ENCODE measurements at places on chromosomes 3 and 15.

DNA sequence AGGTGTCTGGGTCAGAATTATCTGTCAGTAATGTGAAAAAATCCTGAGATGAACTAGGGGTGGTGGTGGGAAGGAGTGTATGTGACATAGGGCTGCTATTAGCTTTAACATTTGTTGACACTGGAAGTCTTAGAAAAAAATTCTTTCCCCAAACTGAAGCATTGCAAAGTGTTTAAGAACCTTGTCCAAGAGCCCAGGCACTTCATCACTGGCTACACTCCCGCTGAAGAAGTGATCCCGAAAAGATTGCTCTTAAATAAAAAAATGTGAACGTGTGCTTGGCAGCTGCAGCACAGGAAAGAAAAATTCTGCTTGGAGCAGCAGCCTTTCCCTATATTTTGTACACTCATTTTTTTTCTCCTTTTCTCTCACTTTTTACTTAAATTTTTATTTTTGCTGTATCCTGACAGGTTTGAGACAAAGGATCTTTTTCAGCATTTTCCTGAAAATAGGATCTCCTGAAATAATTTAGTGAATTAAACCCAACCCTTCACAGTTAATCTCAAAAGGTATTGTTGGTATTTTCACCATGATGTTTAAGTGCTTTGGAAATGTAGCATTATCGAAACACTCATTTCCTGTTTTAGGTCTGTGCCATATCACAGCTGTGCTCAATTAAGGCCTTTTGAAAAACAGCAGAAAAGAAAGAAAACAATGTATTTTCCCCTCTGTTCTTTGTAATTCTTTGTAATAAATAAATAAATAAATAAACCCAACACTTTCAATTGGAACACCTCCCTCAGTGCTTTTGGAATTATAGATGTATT, 477.6 kb downstream of the ZNF385D start:
- no peak for DNase-seq

DNA sequence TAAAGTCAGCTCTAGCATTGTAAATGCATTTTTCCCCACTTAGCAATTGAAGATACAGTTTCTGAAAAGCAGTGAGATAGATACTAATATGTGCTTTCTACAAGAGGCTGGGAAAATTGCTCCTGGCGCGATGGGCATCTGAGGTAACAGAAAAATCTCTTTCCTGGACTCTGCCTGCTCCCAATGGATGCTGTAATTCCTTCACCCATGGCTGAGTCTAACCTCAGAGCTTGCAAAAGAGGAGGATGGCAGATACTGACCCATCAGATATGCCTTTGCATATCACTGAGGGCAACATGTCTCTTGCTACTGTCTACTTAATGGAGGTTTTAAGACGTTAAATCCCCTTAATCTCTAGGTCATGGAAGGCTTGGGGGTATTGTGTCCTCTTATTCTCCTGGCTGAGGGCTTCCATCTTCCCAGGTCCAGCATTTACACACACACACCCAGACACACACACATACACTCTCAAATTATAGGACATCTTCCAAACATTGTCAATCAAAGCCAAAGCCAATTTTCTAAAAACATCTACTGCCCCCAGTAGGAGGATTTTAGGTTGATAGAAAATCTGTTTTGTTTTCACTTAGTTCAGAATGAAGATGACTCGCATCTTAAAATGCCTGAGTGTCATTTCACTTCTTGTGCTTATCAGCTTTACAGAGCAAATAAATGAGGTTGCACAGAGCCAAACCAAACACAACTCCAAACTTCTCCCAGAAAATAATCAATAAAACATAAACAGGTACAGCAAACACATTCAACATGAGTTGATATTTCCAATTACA, 2.4 kb downstream of the TRPM1 start:
- no peak for DNase-seq

DNA sequence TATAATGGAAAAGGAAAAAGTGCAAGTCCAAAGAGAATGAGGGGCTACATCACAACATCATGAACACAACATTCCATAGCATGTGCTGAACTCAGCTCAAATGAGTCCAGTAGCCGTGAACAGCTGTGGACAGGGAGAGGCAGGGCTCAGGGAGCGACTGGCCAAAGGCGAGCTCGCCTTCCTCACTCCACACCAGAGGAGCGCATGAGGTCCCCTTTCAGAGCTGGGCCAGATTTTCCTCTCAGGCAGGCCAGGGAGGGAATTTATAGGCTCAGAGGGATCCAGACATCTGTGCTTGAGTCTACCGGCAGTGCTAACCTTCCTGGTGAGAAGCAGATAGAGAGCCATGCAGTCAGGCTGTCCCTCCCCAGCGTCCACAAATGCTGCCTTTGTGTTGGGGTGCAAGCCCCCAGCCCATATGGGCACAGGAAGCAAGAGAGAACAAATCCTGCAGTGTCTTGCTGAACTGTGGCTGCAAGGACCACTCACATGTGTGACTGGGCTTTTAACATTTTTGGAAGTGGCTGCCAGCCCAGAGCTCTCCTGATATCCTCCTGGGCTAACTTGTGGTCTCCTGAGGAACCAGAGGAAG, 32.5 kb downstream of the ARHGEF3 start:
- DNase-seq = no peak

- DNase-seq = no peak
These were observed 83.1 kb upstream of the OCA2 start for GRCh38 chr15:28182216-28182615.

DNA sequence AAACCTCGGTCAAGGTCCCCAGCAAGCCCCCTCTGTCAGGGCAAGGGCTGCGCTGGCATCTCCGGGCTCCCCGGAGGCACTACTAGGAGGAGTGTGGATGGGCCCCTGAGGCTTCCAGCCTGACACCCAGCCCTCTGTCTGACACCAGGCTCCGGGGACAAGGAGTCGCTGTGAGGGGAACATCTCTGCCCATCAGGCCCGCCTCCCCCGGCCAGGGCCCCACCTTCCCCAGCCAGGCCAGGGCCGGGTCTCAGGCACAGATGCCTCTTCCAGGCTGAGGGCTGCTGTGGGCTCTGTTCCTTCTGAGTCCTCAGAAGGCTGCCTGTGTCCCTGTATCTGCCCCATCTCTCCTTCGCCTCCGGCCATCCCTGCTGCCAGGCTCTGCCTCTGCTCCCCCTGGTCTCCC, 15.8 kb downstream of the CSPG4 start:
- no peak for DNase-seq

- DNase-seq = no peak
These were observed 375.1 kb downstream of the FOXP1 start for GRCh38 chr3:71208211-71209095.

GRCh38 chr3:196082619-196082971, 705 bp upstream of the TFRC start:
- no peak for DNase-seq

- no peak for DNase-seq
These were observed 342.7 kb downstream of the PTPRG start for GRCh38 chr3:61903931-61904657.

DNA sequence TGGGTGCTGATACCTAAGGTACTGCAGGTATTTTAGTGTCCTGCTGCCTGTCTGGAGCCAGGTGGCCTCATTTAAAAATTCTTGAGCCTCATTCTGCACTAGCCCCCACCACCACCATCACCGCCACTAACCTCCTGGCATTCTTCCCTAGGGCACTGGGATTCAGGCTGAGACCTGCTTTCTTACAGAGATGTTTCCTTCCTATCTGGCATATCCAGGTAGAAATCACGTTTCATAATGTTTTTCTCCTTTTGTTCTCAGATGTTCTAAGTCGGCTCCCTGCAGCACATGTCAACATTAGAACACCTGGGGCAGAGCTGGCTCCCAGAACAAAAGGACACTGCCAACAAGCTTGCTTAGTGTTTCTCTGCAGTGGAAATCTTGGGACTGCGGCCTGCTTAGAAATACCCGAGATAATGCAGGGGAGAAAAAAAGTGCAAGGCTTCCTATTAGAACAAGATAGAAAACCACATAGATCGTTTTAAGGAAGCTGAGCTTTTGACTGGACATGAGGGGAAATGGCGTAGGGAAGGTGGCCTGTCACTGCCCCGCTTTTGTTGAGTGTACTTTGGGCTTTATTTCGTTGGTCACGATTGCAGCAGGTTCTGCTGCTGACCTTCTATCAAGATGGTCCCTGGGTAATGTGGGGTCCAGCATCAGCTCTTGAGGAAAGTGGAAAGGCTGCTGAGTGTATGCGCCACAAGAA, 59.6 kb upstream of the PPARG start:
- DNase-seq = no peak

DNA sequence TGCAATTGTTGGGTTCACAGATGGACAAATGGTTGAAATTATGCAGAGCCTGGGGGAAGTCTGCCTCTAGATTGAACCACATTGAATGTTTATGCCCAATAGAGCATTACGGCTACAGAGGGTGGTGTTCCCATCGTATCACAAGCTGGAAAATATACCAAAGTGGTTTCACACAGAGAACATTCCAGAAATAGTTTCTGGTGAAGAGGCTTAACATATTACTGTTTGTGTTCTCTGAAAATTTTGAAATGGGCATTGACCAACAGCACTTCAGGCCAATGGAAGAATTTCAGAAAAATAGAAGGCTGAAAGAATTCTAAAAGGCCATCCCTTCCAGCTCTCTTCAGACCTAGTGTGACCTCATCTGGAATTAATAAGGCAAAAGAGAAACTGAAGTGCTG, 203.9 kb downstream of the NEK10 start:
- DNase-seq = no peak

GRCh38 chr15:72934921-72935320, 117.3 kb upstream of the NEO1 start:
- DNase-seq = no peak

DNA sequence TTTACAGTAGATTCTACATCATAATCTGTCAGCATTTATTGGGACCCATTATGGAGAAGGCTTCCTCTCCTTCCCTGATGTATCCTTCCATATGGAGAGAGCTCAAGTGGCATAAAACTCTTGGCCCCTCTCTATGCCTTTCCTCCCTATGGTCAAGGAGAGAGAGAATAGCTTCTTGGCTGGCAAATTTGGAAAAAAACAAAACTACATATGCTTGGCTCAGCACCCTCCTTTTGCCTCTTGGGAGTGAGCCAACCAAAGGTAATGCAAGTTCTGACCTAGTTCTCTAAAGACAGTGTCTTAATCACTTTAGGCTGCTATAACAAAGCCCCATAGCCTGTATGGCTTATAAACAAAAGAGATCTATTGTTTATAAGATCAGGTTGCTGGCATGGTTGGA, 37.5 kb downstream of the C3orf70 start:
- DNase-seq = no peak

DNA sequence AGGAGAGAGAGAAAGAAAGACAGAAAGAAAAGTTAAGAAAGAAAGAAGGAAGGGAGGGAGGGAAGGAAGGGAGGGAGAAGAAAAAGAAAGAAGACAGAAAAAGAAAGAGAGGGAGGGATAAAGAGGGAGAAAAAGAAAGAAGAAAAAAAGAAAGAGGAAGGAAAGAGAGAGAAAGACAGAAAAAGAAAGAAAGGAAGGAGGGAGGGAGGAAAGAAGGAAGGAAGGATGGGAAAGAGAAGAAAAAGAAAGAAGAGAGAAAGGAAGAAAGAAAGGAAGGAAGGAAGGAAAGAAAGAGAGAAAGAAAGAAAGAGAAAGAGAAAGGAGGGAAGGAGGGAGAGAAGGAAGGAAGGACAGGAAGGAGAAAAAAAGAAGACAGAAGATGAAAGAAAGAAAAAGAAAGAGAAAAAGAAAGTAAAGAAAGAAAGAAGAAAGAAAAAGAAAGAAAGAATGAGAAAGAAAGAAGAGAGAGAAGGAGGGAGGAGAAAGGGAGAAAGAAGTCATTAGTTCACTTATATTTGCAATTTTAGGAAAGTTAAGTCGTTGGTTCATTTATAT, 567.2 kb upstream of the CBLB start:
- DNase-seq = no peak

DNA sequence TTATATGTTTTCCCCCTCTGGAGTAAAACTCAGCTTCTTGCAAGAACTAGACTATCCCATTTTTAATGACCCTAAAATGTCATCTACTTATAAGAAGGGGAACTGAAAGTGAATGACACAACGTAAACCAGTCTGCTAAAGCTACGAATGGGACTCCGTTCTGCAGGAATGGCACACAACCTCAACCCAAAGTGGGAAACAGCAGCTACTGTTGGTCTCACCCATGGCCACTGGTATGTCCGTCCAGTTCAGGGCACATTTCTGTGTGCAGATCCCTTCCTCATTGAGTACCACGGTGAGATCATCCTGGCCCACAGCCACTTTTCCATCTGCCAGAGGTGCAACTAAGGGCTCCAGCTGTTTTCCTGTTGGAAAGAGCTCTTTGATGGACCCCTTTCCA, 23.8 kb downstream of the VPS39 start:
- no peak for DNase-seq

GRCh38 chr15:78261062-78261461, 3.3 kb upstream of the DNAJA4 start:
- DNase-seq = no peak

DNA sequence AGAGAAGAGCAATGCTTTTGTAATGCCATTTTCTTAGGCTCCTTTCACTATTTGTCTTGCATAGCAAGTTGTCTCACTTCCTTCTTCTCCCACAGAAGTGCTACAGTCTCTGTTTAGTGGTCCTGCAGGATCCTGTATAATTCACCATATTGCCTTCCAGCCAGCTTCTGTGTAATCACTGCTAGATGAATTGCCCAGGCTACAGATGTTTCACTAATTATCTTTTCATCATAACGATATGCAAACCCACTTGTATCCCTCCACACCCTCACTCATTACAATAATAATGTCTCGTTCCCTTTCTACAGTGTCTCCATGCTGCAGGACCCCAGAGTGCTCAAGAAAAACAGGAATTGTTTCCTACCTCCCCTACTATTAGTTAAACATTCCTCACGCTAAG, 402.9 kb downstream of the TBL1XR1 start:
- no peak for DNase-seq

GRCh38 chr3:141426404-141427034, 58.2 kb downstream of the ZBTB38 start:
- DNase-seq = no peak

- no peak for DNase-seq
These were observed 38.1 kb downstream of the FOXL2 start for GRCh38 chr3:138908846-138909245.

DNA sequence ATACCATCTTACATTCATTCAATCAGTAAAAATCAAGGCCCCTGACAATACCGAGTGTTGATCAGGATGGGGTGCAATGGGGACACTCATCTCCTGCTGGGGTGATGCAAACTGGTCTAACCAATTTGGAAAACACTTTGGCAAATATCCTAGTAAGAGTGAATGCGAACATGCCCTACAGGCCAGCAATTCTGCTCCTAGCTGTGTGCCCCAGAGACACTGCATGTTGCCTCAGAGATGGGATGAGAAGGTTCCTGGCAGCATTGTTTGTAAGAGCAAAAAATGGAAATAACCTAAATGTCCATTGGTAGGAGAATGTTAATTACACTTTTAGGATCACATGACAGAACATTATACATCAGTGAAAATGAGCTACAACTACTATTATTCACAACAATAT, 4.7 kb downstream of the LINGO1 start:
- no peak for DNase-seq

DNA sequence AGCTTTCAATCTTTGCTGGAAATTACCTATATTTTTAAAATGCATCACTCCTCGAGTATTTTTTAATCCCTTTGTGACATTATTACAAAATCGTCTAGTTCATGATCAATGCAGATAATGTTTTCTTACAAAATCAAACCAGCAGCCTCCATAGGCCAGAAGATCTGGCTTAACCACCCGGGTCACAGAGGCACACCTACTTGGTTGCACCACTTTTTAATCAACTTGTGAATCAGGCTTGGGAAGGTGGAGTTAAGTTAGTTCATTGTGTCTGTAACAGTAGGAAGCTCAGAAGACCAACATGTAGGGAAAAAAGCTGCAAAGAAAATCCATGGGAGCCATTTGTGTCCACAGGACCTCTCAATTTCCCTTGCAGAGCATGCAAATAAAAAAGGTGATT, 148.0 kb downstream of the TP63 start:
- DNase-seq = no peak

- no peak for DNase-seq
These were observed 226.0 kb upstream of the TPM1 start for GRCh38 chr15:62816342-62817069.

- no peak for DNase-seq
These were observed 37.7 kb downstream of the SLMAP start for GRCh38 chr3:57793737-57794187.

Measured in stimulated activated CD4-positive, alpha-beta T cell treated with anti-CD3 and anti-CD28 coated beads, Interleukin-12 subunit alpha, Interleukin-12 subunit beta, amount 100 ng/mL, for 24 hours (primary cell).